NCI-H460 (cell line): ENCODE measurements at places on chromosomes 1 and 21.

DNA sequence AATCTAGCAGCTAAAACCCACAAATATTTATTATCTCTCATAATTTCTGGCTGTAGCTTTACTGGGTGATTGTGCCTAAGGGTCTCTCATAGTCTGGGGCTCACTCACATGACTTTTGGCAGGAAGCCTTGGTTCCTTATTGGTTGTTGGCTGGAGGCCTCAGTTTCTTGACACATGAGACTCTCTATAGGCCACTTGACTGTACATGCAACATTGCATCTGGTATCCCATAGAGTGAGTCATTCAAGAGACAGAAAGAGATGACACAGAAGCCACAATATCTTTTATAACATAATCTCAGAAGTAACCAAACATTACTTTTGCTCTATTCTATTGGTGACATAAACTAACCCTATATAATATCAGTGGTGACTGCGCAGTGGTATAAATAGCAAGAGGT lies 128.5 kb upstream of the HNRNPU start:
- no peak for DNase-seq

DNA sequence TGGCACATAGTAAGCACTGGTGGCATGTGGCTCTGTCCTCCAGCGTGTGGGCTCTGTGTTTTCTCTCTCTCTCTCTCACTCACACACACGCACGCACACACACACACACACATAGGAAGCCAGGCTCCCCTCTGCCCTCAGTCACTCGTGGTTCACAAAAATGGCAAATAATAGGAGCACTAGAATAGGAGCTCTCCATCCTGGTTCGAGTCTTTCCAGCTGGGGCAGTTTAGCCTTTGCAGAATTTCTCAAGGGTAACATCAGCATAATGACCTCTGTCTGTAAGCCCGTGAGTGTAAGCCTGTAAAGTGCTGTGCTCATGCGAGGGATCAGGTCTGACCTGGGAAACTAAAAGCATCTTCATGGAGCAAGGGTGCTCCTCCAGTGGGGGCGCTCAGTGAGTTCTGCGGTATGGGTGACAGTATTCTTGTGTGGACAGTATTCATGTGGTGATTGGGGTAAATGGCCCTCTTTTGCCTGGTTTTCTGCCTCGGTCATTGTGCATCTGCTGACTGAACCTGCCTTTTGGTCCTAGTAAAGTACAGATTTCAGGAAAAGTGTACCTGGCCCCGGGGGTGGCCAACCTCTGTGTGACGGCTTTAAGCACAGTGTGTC lies 842 bp upstream of the ZC3H12A start:
- DNase-seq, result no peak

GRCh38 chr1:89273324-89273778 lies 691 bp upstream of the GBP5 start:
- no peak for DNase-seq

GRCh38 chr1:174289644-174290310 lies 130.5 kb downstream of the RABGAP1L start:
- DNase-seq, result no peak

DNA sequence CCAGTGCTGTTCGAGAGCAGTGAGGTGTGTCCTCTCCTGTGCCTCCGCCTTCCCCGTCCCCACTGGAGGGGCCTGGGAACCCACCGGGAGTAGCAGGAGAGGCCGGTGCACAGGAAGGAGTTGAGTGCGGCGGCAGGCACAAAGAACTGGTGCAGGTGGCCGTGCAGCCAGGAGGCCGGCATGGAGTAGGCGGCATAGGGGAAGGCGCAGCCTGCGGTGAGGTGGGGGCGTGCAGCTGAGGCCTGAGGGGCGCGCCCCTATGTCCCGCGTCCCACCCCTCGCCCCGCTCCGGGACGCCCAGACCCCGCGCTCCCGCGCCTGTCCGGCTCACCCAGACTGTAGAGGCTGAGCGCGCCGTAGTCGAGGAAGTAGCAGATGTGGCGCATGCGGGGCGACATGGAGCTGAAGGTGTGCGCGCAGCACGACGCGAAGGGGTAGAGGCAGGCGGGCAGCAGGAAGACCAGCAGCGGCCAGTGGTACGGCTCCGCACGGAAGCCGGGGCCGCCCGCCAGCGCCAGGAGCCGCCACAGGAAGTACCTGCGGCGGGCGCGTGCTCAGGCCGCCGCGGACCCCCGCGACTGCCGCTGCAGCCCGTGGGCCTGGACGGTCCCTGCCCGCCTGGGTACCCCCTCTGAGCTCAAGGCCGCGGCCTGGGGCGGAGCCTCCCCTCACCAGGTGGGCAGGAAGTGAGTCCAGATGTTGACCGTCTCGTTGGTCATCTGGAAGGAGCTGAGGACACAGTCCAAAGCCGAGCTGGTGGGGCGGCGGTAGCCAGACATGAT lies 2.2 kb downstream of the PAQR6 start:
- DNase-seq, result no peak

DNA sequence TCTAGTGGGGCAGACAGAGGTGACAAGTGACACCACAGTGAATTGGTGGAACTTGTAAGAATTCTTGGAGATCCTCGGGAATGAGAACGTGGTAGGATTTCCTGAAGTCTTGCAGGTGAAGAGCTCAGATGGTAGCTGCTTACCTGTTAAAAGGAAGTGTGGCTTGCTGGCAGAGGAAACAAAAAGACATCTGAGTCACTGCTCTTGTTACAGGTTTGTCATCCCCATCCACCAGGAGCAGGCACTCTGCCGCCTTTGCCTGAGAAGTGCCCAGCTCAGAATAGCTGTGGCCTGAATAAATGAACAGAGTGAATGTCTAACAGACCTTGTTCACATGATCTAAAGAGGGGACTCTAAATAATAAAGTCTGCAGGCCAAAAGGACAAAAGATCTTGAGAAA lies 12.3 kb upstream of the ZSCAN20 start:
- DNase-seq, result no peak

GRCh38 chr1:19811206-19811851 lies 3.8 kb downstream of the RNF186 start:
- DNase-seq, result no peak

DNA sequence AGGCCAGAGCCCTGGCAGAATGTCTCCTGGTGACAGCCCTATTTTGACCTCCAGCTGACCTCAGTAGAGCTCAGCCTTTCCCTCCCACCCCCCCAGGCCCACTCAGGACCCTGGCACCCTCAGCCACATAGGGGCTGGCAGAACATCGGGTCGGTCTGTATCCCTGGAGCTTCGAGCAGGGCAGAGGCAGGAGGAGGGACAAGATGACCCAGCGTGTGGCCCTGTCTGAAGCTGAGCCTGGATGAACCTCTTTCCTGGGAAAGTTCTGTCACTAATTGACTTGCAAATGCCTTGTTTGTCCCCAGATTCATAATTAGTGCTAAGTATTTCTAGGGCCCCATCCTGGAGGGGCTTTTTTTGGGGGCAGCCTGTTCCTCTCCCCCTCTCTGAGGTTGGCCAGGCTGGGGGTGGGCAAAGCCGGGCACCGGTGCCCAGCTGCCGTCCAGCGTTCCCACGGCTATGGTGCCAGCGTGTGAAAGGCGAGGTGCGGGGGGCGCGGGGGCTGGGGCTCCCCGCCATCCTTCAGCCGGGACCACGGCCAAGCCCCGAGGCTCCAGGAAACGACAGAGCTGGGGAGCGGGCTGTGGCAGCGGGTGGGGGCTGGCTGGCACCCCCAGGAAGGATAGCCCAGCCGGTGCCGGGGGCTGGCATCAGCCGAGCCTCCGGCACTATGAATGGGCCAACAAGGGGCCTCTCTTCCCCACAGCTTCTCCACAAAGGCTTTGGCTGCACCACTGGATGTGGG lies 31.4 kb downstream of the RHBG start:
- DNase-seq, result no peak

- DNase-seq, result no peak
Measured at GRCh38 chr1:156420205-156421061, 51.4 kb downstream of the RHBG start.

- DNase-seq, result no peak
Measured at GRCh38 chr1:3630914-3631313, 6.1 kb downstream of the TPRG1L start.

GRCh38 chr1:92509619-92510018 lies 22.9 kb upstream of the GFI1 start:
- no peak for DNase-seq

DNA sequence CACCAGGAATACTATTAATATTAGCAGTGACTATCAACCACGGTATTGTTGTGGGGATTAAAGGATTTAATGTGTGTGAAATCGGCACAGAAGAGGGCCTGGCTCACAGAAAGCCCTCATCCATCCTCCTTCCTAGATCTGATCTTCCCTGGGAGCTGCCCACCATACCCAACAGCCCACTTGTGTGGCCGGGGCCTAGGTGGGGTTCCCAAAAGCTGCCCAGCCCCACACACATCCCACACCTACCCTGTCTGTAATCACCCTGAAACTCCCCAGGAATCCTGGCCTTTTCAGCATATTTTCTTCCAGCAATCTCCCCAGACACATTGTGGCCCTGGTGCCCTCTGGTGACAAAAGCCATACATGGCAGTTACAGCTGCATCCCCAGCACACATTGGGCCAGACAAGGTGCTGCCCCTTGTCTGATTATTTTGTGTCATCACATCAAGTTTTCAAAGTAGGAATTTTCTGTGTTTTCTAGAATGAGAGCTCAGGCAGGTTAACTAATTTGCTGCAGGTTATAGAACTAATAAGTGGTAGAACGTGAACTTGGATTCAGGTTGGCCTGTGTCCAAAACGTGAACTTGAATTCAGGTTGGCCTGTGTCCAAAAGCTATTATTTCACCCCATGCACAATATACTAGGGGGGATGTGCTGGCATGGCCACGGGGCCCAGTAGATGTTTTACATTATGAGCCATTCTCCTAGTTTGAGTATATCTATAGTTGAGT lies 5.3 kb upstream of the SLC6A9 start:
- DNase-seq, result peak; percentile 73

- DNase-seq, result no peak
Measured at GRCh38 chr1:79737193-79737592, 730.7 kb upstream of the ADGRL4 start.

DNA sequence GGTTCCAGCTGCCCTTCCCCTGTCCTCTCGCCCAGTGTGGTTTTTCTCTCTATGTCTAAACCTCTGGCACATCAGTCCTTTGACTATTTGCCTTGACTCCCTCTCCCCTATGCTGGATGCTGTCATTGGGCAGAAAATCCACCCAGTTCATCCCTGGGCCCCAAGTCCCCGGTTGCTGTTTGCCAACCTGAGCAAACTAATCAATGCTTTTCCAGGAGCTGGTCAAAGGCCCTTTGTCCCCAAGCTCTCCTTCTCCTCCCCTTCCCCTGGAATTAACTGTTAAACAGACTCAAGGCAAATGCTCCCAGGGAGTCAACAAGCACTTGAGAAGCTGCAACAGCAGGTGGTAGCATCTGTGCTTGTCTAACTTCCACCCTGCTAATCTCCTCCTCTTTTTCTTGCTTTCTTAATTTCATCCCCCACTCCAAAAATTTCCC lies 102.7 kb downstream of the LMX1A start:
- no peak for DNase-seq

DNA sequence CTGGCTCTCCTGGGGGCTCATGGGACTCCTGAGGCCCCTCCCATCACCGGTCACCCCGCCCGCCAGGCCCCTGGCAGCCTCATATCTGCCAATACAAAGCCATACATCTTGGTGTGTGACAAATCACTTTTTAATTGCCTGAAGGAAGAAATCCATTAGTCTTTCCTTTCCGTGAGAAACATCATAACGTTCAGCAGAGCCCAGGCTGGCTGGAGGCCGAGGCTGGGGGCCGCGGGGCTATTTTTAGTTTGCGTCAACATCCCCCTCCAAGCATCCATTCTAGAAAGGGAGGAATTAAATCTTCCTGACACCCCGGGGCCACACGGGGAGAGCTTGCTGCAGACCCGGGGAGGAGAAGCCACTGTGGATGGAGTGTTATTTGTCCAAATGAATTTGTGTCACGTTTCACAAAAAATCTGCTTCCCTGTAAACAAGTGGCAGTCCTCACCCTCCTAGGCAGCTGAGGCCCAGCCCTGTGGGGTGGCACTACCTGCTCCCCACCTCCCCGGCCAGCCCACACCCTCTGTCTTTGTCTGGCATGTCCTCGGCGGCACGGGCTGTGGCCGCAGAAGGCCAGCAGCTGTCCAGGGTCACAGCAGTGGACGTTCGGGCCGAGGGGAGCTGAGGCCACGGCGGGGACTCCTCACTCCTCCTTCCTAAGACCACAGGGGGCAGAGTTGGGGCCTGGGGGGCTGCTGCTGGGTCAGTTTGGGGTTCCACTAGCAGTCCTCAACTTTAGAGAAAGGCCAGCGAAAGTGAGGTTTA lies 236.9 kb upstream of the VAMP3 start:
- DNase-seq, result no peak

- DNase-seq, result no peak
Measured at GRCh38 chr1:86419277-86419903, 4.6 kb upstream of the CLCA2 start.

DNA sequence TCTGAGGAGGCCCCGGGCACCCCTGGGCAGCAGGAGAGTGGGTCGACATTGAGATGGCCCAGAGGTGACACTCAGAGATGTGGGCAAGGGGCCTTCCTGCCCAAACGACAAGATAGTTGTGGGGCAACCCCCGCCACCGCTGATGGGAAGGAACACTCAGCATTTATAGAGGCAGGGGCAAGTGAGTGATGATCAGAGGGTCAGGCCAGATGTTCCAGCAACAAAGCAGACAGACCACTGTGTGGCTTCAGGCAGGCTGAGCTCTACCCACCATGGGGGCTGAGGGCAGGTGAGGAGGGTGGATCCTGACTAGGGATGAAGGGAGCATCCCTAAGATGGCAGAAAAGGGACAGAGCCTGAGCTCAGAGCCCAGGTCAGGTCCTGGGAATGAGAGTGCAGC lies 362.7 kb downstream of the PTPRU start:
- no peak for DNase-seq

DNA sequence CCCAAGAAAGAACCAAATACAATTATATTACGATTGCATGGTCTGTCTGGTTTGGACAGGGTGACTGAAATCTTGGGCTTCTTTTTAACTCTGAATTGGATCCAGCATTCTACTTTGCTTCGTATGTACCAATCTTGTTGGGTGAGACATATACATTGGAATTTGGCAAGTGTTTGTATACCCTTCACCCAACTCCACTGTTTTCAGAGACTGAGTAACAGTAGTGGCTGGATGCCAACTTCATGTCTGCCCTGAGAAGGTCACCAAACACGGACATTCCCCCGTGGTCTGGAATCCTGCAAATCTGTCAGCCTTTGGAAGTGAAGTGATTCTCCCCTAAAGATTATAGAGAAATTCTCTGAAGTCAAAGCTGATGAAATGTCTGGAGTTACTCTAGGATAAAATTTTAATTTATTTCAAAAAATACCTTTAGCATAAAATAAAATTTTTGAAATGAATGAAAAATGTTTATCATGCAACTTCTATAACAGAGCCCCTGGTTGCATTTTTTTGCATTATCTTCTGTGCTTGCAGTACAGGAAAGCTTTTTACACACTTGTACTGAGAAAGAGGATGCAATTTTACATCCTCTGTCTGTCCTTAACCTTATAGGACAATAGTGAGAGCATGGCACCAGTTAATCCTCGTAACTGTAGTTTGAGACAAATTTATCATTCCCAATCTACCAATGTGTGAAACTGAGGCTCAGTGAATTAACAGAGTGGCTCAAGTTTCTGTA lies 201.8 kb downstream of the DISC1 start:
- peak; percentile 97 for DNase-seq

- no peak for DNase-seq
Measured at GRCh38 chr1:27606708-27607238, 2.8 kb upstream of the AHDC1 start.
